CD4-positive, alpha-beta T cell (primary cell): ENCODE measurements at places on chromosomes 5 and 9.

DNA sequence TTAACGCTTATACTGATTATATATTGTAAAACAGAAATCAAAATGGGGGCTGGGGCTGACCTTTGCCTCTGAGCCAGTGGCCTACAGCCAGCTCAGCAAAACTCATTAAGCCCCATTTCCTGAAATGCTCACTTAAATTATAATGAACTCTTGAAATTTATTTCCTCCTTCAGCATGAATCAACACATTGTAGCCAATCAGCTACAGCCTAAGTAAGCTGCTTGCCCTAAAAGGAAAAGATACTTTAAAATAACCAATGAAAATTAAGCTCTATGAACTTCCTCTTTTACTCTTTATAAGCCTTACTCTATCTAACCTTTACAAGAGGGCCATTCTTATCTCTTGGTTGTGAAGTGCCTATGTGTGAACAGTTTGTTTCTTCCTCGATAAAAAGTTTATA is 33.5 kb upstream of the SUB1 start:
- DNase-seq = no peak

DNA sequence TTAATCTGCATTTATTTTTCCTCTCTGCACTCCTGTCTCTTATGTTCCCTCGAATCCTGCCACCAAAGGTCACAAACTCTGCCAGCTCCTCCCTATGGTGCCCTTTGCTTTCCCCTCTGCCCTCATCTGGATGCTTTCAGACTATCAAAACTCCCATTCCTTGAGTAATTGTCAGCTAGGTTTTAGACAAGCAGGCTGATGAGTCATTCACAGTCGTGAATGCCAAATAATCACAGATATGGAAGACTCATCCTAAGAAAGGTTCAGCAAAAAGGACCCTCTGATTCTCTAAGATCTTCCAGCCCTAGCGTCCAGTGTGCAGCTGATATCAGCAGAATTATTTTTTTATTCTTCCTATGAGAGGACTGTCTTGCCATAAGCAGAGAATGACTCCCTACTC is 104.5 kb upstream of the NUDT12 start:
- no peak for DNase-seq

DNA sequence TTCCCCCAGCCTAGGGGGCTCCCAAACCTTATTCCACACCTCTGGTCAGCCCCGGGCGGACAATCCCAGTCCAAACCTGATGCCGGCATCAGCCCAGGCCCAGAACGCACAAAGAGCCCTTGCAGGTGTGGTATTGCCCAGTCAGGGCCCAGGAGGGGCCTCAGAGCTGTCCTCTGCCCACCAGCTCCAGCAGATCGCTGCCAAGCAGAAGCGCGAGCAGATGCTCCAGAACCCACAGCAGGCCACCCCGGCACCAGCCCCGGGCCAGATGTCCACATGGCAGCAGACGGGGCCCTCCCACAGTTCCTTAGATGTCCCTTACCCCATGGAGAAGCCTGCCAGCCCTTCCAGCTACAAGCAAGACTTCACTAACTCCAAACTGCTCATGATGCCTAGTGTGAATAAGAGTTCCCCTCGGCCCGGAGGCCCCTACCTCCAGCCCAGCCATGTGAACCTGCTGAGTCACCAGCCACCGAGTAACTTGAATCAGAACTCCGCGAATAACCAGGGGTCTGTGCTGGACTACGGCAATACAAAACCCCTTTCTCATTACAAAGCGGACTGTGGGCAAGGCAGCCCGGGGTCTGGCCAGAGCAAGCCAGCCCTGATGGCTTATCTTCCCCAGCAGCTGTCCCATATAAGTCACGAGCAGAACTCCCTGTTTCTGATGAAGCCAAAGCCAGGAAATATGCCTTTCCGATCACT is 27.6 kb upstream of the LTC4S start:
- no peak for DNase-seq

GRCh38 chr9:113131689-113132151 is 19.1 kb upstream of the SLC31A2 start:
- no peak for DNase-seq

DNA sequence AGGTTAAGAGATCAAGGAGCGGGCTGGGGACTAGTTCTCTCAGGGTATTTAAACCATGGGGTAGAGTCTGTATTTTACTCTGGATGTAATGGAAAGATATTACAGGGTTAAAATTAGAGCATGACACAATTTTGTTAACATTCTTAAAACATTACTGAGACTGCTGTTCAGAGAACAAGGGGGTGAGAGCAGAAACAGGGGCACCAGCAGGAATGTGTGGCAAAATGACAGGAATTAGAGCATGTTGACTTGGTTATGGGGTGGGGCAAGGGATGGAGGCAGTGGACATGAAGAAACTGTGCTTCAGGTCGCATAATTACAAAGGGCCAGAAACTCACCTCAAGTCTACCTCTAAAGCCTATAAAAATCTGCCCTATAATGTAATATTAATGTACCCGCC is 75.0 kb downstream of the TMEM232 start:
- DNase-seq = no peak

DNA sequence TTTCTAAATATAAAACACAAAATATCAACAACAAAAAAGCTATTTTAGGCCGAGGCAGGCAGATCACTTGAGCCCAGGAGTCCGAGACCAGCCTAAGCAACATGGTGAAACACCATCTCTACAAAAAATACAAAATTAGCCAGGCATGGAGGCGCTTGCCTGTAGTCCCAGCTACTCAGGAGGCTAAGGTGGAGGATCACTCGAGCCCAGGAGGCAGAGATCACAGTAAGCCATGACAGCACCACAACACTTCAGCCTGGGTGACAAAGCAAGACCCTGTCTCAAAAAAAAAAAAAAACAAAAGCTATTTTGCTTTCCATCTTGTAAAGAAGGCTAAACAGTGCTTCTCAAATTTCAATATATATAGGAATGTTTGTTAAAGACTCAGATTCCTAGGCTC is 11.3 kb downstream of the C5orf15 start:
- no peak for DNase-seq

- DNase-seq = no peak
Observed at GRCh38 chr5:53784596-53784995, 224.2 kb downstream of the NDUFS4 start.

DNA sequence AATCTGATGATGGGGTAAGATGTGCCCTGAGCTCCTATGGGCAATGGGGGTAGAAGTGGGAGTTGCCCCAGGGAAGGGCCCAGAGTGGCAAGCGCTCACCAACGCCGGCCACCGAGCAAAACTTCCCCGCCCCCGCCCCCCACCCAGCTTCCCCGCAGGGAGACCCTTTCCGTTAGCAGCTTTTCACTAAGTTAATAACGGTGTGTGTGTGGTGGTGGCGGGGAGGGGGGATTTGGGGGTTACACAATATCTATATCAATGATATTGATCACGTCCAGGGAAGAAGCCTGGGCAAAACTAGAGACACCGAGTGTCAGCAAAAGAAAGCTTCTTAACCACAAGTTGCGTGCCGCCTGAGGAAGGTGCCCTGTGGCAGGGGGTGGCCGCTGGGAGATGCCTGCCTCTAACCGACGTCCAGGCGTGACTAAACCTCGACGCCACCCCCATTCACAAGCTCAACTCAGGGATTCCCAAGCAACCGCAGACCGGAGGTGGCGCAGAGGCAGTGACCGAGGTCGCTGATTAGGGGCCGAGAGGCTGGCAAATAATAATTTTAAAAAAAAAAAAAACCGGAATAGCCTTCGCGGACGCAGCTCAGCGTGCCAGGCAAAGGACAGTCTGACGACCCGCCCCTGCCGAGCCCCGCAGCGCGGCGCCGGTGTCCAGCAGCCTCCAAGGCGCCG is 222.6 kb downstream of the MEF2C start:
- DNase-seq = no peak

GRCh38 chr9:70587201-70587600 is 172.7 kb upstream of the KLF9 start:
- DNase-seq = no peak
